ENCODE measurements at places on chromosomes 13 and 19.
A peak's percentile ranks its signal among the peaks of the same experiment; 100 is the strongest.

GRCh38 chr19:6744381-6745301, 5.2 kb downstream of the TRIP10 start:
- DNase-seq, result no peak

- DNase-seq, result peak; percentile 80
Measured at GRCh38 chr13:22076658-22077057, 405.8 kb downstream of the FGF9 start.

DNA sequence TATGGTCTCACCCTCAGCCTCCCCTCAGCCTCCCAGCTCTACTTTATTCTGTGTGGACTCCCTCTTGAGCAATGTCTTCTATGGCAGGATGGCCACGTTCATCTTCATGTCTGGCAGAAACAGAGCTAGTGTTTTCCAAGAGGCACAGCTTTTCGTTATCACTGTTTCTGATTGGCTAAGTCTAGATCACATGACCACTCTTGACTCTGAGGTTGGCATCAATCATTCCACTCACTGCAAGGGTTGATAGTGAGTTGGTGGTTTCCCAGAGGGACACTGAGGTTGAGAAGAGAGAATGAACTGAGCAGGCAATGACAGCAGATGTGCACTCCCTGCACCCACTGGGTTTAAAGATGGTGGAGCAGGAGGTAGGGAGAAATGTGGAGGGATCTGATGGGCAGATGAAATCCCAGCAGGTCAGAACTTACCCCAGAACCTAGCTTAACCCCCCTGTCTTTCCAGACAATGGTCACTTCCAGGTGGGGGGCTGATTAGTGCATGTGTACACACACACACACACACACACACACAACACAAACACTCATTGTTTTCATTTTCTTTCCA, 26.3 kb upstream of the UQCRFS1 start:
- DNase-seq, result no peak

DNA sequence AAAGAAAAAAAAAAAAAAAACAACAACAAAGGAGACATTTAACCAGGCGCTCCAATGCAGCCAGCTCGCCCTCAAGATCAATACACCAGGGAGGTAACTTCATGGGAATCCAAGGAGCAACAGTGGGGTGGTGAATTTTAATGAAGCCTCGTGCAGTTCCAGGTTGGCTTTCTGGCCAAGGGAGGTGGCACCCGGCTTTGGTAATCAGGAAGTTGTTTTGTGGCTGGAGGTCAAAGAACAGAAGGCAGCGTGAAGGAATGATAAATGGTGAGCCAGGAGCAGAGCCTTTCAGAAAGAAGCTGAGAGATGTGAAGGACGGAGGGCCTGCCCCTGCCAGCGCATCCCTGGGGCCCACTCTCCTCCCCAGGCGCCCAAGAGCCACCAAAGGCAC, 188.2 kb upstream of the TSC22D1 start:
- no peak for DNase-seq

- no peak for DNase-seq
Measured at GRCh38 chr13:94162289-94162688, 317.2 kb downstream of the DCT start.

DNA sequence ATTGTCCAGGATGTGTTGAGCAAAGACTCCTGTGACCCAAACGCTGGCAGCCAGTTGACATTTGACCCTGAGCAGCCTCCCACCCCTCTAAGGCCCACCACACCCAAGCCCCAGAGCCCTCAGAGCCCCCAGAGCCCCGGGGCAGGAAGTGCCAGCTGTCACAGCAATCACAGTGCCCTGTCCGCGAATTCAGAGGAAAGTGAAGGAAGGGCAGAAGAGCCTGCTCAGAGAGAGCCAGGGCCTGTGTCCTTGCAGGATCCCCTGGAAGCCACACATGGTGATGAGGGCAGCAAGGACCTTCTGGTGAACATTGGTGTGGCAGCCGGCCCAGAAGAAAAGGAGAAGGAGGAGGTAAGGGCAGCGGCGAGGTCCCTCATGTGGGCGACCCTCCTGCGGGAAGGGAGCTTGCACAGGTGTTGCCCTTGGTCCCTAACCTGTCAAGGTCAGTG, 63.7 kb downstream of the SPATA13 start:
- DNase-seq, result no peak

- DNase-seq, result peak; percentile 26
Measured at GRCh38 chr19:39401549-39402345, 4.9 kb upstream of the ZFP36 start.

DNA sequence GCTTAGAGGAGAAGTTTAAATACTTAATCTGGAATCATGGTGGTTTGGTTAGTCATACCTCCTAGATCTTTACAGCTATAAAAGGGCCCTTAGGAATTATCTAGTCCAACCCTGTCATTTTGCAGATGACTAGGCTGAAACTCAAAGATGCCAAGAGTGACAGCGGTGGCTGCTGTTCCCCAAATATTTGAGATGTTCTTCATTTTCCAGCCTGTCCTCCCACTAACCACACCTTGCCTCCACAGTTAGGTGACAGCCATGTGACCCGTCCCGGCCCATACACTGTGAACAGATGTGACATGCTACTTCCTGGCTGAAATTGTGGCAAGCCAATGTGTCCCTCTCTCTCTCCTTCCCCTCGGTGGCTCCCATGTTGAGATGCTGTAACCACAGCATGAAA, 225.5 kb upstream of the IPO5 start:
- no peak for DNase-seq

DNA sequence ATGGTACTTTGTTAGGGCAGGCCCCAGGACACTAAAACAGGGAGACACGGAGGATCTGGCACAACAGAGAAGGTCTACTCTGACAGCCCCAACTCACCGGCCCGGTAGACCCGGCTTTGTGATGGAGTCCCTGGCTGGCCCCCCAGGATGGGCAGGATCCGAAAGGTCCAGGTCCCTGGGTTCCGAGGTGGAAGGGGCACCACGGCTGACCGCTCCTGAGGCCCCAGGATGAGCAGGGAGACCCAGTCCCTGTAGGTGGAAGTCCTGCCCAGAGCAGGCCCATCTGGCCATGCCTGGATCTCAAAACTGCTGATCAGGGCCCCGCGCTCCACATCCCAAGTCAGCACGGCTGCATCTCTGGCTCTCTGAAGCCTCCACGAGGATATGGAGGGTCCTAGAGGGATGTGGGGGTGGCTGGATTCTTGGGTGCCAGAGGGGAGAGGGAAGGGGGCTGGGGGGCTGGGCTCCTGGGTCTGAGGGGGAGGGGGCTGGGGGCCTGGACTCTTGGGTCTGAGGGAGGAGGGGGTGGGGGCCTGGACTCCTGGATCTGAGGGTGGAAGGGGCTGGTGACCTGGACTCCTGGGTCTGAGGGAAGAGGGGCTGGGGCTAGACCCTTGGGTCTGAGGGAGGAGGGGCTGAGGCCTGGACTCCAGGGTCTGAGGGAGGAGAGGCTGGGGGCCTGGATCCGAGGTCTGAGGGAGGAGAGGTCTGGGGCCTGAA, 4.6 kb downstream of the VSIG10L start:
- DNase-seq, result no peak

- DNase-seq, result no peak
Measured at GRCh38 chr13:95926231-95926630, 127.0 kb downstream of the UGGT2 start.

DNA sequence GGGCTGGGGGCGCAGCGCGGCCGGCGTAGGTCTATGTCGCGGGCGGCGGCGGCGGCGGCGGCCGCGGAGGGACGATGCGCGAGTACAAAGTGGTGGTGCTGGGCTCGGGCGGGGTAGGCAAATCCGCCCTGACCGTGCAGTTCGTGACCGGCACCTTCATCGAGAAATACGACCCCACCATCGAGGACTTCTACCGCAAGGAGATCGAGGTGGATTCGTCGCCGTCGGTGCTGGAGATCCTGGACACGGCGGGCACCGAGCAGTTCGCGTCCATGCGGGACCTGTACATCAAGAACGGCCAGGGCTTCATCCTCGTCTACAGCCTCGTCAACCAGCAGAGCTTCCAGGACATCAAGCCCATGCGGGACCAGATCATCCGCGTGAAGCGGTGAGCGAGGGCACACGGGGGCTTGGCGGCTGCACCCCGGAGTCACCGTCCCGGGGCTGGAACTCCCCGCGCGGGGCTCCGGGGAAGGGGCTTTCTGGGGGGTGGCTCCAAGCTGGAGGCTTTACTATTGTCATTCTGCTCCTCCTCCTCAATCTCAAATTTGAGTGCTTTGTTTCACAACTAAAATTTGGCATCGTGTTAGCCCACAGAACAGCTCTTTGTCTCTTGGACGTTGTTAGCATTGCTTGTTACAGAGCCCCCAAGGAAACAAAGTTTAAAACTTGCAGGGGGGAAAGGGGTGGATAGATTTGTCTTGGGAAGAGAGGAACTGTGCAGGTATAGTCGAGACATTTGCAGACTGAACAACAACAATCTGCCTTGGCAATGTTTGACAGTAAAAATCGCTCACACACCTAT, 630 bp downstream of the RAP2A start:
- peak; percentile 57 for DNase-seq

DNA sequence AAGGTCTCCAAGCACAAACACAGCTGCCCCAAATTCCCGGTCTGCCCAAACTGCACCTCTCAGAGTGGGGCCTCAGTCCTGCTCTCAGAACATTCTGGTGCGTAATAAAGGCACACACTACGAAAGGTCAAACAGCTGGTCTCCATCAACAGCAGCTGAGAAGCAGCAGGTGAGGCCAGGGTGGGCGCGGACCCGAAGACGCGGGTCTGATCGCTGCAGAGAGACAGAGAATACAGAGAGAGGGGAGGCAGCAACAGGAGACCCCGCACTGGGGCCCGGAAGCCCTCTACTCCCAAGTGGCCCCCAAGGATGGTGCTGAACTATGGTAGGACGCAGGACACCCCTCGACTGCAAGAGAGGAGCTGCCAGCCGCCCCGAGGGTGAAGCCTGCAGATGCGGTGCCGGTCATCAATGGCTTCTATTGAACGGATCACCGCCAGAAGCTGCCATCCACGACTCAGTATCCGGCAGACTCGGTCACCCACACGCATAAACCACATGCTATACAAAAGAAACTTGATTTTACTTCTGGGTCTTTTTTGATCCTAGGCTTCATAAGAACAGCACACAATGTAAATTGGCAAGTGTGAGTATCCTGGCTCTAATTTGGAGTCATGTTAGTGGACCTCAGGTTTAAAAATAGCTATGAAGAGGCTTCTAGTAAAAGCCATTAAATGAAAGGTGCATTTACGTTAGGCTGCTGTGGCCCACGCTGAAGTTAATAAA, 33.4 kb downstream of the STK24 start:
- no peak for DNase-seq

DNA sequence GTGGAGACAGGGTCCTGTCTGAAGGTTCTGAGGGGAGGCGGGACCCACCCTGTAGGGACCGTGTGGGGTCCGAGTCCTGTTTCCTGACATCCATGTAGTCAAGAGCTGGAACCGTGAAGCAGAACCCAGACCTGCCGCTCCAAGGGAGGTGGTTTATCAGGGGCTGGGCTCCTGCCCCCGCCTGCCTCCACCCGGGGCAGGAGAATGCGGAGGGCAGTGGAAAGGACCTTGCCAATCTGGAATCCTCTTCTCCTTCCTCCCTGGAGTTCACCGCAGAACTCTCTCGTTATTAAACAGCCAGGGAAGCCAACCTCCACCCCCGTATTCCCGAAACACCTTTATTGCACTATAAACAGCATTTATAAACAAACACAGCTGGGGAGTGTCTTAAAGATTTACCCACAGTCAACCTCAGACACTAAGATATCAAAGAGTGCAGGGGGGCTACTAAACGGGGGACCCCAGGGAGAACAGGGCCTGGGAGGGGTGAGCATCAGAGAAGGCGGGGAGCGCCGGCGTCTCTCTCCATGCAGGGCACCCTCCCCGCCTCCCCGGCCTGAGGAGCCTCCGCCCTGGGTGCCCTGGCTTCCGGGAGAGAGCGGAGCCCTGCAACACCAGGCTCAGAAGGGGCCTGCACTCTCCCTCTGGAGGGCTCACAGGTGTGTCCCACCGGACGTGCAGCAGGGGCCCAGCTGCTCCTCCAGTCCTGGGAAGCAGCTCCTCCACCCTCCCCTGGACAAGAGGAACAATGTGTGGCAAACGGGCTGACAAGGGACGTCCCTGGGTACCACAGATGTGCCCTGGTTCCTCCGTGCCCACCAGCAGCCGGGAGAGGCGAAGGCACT, 3.6 kb downstream of the C2CD4C start:
- DNase-seq, result no peak

- peak; percentile 13 for DNase-seq
Measured at GRCh38 chr19:32902448-32902847, 32.9 kb upstream of the SLC7A9 start.

DNA sequence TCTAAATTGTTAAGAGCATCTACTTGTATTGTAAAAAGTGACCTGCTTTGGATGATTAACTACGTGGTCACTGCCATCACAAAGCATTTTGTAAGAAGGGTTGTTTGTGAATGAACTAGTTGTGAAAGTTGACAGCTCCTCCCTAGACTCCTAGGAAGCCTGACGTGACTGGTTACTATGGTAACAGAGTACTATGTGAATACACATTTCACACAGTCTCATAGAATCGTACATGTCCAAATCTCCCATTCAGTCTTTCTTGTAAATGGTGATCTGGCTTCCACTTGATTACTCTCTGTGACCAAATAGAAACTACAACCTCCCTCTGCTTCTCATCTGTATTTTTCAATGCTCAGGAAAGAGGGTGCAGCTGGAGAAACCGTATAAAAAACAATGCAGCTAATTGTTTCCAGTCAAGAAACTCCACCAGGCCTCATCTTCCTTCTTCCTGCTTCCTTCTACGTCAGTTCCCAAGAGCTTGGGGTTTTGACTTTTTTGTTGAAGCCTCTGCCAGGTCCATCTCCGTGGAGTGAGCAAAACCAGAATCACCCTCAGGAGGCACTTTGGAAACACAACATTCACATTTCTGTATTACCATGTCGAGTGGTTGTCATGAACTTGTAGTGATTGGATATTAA, 83.4 kb downstream of the GPC6 start:
- DNase-seq, result no peak

DNA sequence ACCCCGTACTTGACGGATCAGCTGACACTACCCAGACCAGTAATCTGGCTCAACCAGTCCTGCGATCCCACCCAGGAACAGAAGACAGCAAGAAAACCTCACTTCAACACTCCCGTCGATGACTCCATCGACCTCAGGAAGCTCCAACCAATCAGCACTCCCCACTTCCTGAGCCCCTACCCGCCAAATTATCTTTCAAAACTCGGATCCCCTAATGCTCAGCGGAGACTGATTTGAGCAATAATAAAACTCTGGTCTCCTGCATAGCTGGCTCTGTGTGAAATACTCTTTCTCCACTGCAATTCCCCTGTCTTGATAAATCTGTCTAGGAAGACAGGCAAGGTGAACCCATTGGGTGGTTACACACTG, 1.2 kb downstream of the LSM4 start:
- no peak for DNase-seq

- no peak for DNase-seq
Measured at GRCh38 chr13:106322628-106323027, 212.8 kb downstream of the EFNB2 start.

Data from NCI-H526 (cell line).